ENCODE measurements at places on chromosomes 3 and 15. TPM values are rescaled to one million over a fixed set of nuclear protein-coding genes. Genes with fewer than 3 reads are reported as not detected.

FBXO40 gene
- not detected for total RNA-seq

TF gene
- total RNA-seq: 0.88 TPM

CX3CR1 gene
- under 0.01 TPM for total RNA-seq

KBTBD13 gene
- total RNA-seq: not detected

MEX3B gene
- 11.2 TPM for total RNA-seq

PLCB2 gene
- under 0.01 TPM for total RNA-seq

ISLR2 gene
- total RNA-seq: not detected

IGSF11 gene
- under 0.01 TPM for total RNA-seq

SHF gene
- 4.1 TPM for total RNA-seq

PLA2G4B gene
- 0.72 TPM for total RNA-seq

SLC6A11 gene
- not detected for total RNA-seq

IL17RE gene
- 0.29 TPM for total RNA-seq

GRCh38 chr3:129315223-129315997, 36.7 kb downstream of the HMCES start:
- no peaks in the 10 kb centered on the region for H3K36me3 ChIP-seq
- H3K4me3 ChIP-seq: peak overlapping the region; percentile 86
- DNase-seq: peak; percentile 92
- peak overlapping the region; percentile 71 for H3K27ac ChIP-seq
- H3K27me3 ChIP-seq: no peaks in the 10 kb centered on the region

DNA sequence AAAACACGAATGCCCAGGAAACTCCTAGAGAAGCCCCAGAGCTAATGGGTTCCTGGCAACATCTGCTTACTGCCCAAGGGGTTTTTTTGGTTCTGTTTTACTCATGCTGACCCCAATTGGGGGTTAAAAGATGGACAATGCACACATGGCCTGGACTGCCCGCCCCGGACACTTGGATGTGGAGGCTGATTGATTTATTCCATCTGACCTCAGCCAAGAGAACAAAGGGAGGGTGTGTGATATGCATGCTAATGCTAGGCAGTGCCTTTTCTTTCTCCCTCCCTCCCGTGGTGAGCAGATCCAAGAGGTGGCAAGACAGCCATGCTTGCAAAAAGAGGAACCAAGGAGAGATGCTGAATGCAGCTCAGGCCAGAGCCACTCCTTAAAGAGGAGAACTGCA, 3.3 kb upstream of the LRTM1 start:
- H3K27ac ChIP-seq: no peak overlapping the region
- H3K36me3 ChIP-seq: no peaks in the 10 kb centered on the region
- no peak for DNase-seq
- H3K4me3 ChIP-seq: no peak overlapping the region
- H3K27me3 ChIP-seq: no peaks in the 10 kb centered on the region

GRCh38 chr3:128503164-128503651, 10.2 kb upstream of the GATA2 start:
- peaks cover 23% of the 10 kb centered on the region for H3K27me3 ChIP-seq
- no peaks in the 10 kb centered on the region for H3K4me1 ChIP-seq
- no peaks in the 10 kb centered on the region for H3K36me3 ChIP-seq
- H3K27ac ChIP-seq: no peak overlapping the region
- DNase-seq: no peak
- no peak overlapping the region for H3K4me3 ChIP-seq

- H3K27ac ChIP-seq: no peak overlapping the region
- peaks cover 10% of the 10 kb centered on the region for H3K4me1 ChIP-seq
- H3K27me3 ChIP-seq: peaks cover 100% of the 10 kb centered on the region
Measured at GRCh38 chr15:89406218-89406939, 71.8 kb upstream of the POLG start.

DNA sequence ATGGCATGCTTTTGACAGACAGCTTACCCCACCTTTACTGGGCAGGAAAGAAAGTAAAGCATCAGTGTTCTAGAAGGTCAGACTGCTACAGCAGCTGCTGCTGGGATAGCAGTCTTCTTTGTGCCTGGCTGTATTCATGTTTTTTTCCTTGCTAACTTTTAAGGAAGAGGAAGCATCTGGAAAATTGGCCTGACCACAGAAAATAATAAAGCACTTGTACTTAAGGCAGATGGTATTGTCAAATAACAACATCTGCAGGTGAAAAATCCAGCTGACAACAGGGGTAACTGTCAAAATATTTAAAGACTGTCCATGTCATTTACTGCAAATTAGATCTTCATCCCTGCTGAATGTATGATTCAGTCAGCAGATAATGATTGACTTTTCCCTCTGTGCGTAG, 229.0 kb downstream of the OXSM start:
- DNase-seq: no peak
- H3K4me1 ChIP-seq: no peaks in the 10 kb centered on the region
- H3K27ac ChIP-seq: no peak overlapping the region
- no peaks in the 10 kb centered on the region for H3K36me3 ChIP-seq
- no peaks in the 10 kb centered on the region for H3K27me3 ChIP-seq

DNA sequence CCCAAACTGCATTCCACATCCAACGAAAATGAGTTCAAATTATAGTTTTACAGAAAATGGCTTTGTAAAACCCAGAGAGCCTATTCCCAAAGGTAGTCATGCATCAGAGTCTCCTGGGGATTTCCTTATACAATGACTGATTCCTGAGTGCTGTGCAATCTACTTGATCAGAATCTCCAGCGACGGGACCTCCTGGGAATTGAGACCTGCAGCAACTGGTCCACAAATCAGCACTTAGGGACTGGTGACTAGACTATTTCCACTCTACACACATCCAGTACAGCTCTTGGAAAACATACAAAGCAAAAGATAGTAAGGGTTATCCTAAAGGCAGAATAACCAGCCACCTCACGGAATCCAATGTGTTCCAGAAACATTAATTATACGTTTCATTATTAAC, 871.0 kb upstream of the CFAP20DC start:
- no peaks in the 10 kb centered on the region for H3K36me3 ChIP-seq
- H3K27me3 ChIP-seq: no peaks in the 10 kb centered on the region
- no peaks in the 10 kb centered on the region for H3K4me1 ChIP-seq
- H3K4me3 ChIP-seq: no peak overlapping the region
- DNase-seq: no peak
- no peak overlapping the region for H3K27ac ChIP-seq

GRCh38 chr15:39363761-39364586, 216.9 kb upstream of the THBS1 start:
- H3K4me1 ChIP-seq: peaks cover 79% of the 10 kb centered on the region
- H3K27me3 ChIP-seq: no peaks in the 10 kb centered on the region
- peak overlapping the region; percentile 99 for H3K27ac ChIP-seq
- H3K4me3 ChIP-seq: no peak overlapping the region

DNA sequence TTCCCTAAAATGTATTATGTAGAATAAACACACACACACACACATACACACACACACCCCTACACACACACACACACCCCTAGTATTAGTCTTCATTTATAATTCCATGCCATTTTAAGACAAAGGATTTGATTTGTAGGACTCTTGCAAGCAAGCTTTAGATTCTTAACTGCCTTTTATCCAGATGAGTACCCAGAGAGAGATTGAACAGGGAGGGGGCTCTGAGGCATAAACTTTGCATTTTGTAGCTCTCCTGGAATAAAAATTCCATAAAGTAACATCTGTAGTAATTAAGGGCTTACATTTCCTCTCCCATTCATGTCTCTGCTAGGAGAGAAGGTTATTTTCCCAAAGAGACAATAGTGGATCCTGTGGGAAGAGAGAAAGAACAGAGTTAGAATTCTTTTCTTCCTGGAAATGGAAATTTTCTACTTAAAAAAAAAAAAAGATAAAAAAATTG, 479.4 kb downstream of the RBMS3 start:
- H3K27ac ChIP-seq: peak overlapping the region; percentile 99
- DNase-seq: no peak
- peaks cover 59% of the 10 kb centered on the region for H3K4me1 ChIP-seq
- no peaks in the 10 kb centered on the region for H3K36me3 ChIP-seq
- no peaks in the 10 kb centered on the region for H3K27me3 ChIP-seq
- H3K4me3 ChIP-seq: no peak overlapping the region

DNA sequence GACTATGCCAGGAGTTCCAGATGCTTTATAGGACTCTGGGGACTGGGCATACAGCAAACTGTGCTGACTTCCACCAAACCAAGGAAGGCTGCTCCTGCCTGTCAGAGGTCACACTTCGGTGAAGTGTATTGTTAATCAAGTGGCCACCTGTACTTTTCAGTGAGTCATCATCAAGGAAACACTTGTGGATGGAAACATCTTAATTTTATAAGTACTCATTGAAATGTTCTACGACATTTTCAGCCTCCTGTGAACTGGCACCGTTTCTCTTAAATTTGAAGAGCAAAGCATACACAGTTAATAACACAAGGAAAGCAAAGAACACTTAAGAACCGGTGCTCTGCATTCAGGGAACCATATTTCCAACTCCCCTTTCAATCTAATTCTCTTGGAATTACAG, 801.7 kb upstream of the DPPA4 start:
- no peak for DNase-seq
- no peaks in the 10 kb centered on the region for H3K27me3 ChIP-seq
- H3K27ac ChIP-seq: no peak overlapping the region

GRCh38 chr3:39965997-39966396, 156.6 kb downstream of the MYRIP start:
- H3K4me1 ChIP-seq: peaks cover 4% of the 10 kb centered on the region
- H3K27me3 ChIP-seq: no peaks in the 10 kb centered on the region
- H3K27ac ChIP-seq: no peak overlapping the region

DNA sequence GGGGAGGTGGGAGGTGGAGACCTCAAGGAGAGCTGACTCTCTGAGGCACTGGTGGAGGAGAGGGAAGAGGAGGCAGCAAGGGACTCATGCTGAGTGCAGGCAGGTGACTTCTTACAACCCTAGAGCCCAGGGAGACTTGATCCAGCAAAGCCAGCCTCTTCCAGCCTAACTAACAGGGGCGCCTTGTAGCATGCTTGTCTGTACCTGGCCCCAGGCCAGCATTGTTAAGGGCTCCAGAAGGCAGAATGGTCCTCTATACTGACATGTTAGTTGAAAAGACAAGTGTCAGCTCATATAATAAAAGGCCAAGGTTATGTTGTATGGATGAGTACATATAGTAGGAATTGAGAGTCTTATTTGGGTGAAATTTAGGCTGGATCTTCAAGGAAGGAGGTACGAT, 65.4 kb downstream of the CHDH start:
- H3K27ac ChIP-seq: no peak overlapping the region
- H3K27me3 ChIP-seq: peaks cover 5% of the 10 kb centered on the region
- no peaks in the 10 kb centered on the region for H3K36me3 ChIP-seq
- DNase-seq: no peak

GRCh38 chr15:78023865-78024518, 53.5 kb downstream of the TBC1D2B start:
- peaks cover 48% of the 10 kb centered on the region for H3K36me3 ChIP-seq
- H3K4me1 ChIP-seq: no peaks in the 10 kb centered on the region
- no peak overlapping the region for H3K27ac ChIP-seq
- no peaks in the 10 kb centered on the region for H3K27me3 ChIP-seq
- DNase-seq: no peak
- H3K4me3 ChIP-seq: no peak overlapping the region

DNA sequence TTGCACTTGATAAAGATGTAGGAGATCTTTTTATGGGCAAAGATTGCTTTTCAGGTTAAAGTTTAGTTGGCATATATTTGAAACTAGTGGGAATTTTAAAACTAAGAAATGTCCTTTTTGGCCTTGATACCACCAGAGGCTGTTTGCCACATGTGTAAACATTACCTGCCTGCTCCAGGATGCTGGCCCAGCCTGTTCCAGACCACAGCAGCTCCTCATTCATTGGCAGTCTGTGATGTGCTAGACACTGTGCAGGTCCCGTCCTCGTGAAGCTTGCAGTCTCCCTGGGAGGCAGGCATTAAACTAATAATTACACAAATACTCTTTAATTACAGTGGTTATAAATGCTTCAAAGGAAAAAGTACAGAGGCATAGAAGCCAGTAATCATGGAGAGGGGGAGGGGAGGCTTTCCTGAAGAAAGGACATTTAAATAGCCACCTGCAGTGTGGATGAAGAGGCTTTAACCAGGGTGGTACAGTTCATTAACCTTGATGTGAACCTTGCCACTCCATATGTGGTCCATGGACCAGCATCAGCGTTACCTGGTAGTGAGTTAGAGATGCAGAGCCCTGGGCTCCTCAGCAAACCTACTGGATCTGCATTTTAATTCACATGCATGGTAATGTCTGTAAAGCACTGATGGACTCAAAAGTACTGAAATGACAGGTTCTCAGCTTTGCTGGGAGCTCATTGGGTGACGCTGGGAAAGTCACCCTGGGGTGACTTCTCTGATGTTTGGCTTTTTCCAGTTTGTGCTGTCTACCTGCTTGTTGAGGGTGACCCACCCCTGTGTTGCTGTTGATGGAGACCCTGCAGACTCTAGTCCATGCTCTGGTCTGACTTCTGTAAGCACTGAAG, 5.3 kb downstream of the ZNF710 start:
- peak overlapping the region; percentile 2 for H3K27ac ChIP-seq
- H3K36me3 ChIP-seq: no peaks in the 10 kb centered on the region
- H3K4me3 ChIP-seq: no peak overlapping the region
- no peak for DNase-seq
- H3K4me1 ChIP-seq: peaks cover 28% of the 10 kb centered on the region

Data from osteoblast (primary cell).